ENCODE measurements at places on chromosomes 1 and 21.

GRCh38 chr21:43736224-43736883, 17.4 kb downstream of the PDXK start:
- no peak for DNase-seq

DNA sequence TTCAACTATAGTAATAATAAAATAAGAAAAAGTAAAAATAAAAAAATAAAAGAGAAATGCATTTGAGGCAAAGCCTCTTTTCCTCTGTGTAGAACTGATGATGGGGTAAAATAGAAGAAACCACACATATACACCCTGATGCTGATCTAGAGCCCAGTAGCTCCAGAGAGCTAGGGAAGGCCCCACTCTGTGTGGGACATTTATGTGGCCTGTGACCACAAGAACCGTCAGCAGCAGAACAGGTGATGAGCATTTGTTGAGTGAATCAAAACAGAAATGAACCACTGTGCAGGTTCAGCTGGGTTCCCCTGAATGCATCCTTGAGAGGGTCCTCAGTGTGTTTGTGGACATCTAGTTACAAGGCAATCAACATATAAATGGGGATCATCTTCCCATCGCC, 221.8 kb upstream of the HOOK1 start:
- no peak for DNase-seq

DNA sequence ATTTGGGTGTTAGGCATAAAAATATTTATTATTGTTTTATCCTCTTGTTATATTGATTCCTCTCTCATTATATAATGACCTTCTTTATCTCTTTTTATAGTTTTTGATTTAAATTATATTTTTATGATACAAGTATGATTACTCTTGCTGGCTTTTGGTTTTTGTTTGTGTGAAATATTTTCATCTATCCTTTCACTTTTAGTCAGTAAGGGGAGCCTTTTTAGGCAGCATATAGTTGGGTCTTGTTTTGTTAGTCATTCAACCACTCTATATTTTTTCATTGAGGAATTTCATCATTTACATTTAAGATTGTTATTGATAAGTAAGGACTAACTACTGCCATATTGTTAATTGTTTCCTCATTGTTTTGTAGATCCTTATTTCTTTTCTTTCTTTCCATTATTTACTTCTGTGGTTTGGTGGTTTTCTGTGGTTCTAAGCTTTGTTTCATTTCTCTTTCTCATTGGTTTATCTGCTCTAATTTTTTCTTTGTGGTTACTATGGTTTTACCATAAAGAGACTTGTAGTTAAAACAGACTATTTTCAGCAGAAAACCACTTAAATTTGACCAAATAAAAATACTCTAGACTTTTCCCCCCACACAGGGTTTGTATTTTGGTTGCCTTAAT, 593.1 kb downstream of the NUF2 start:
- DNase-seq, result no peak

DNA sequence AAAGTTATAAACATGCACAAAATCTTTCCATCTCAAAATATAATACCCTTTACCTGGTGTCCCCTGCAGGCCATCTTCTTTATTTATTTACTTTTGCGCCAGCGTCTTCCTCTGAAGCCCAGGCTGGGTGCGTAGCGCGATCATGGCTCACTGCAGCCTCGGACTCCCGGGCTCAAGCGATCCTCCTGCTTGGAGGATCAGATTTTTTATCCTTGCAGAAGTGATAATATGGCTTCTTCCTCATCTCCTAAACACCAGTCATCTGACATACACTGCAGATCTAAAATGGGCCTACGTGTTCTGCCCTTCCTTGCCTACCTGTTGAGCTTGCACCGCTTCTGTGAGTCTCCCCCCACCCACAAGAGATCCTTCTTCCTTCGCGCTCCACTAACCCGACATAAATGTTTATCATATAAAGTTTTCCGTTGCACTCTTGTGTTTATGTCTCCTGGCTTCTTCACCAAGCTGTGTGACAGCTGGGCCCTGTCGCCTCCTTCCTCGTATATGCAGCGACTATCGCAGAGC, 506 bp upstream of the SRP9 start:
- DNase-seq, result no peak
